ENCODE measurements at places on chromosomes 2 and 18. TPM values are rescaled to one million over a fixed set of nuclear protein-coding genes. Genes with fewer than 3 reads are reported as not detected.

DNA sequence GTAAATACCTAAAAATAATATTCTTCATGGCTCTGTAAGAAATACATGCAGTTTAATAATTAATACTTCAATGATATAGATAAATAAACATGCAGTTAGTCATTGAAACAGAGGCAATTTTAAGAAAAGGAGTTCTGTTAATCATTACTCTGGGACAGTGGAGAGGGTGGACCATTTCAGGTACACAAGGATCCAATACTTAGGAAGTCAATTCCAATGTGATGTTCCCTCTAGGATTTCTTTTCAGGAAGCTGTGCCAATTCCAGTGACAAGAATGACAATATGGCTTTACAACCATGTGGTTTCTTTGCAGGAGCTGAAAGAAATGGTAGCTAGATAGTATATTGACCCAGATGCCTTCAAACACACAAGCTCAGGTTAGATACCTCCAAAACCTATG lies 175.8 kb upstream of the NETO1 start:
- no peak for DNase-seq

- no peak for DNase-seq
Measured at GRCh38 chr2:238774071-238774470, 73.8 kb upstream of the TWIST2 start.

The CSRNP3 gene
- 0.51 TPM for total RNA-seq

The AGXT gene
- not detected for total RNA-seq

DNA sequence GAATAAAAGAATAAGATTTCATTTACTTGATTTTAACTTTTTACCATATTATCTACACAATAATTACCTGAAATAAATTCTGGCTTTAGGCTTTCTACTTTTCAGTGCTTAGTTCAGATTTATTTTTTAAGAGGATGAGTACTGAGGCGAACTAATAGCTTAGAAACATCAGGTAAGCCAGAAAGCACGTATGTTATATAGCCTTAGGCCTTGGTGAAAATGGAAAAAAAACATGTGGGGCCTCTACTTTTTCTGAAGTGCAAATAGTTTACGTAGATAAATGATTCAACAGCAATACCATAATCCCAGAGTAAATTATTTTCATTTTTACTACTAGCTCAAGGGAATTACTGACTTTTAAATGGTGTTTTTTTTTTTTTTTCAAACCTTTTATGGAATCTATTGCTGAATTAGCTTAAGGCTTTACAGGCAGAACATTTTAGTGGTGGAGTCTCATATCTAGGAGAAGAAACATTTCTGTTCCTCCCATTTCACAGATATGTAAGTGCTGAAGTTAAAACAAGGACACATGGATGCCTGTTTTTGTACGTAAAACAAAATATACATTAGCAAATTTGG lies 6.2 kb downstream of the CPS1 start:
- DNase-seq: no peak

- no peak for DNase-seq
Measured at GRCh38 chr18:31592506-31593157, 955 bp downstream of the TTR start.

- DNase-seq: no peak
Measured at GRCh38 chr18:32542221-32542798, 71.6 kb upstream of the GAREM1 start.

The CREG2 gene
- total RNA-seq: 1.4 TPM

The RNF152 gene
- total RNA-seq: 88.8 TPM

- no peak for DNase-seq
Measured at GRCh38 chr18:26911840-26912239, 46.3 kb upstream of the AQP4 start.

DNA sequence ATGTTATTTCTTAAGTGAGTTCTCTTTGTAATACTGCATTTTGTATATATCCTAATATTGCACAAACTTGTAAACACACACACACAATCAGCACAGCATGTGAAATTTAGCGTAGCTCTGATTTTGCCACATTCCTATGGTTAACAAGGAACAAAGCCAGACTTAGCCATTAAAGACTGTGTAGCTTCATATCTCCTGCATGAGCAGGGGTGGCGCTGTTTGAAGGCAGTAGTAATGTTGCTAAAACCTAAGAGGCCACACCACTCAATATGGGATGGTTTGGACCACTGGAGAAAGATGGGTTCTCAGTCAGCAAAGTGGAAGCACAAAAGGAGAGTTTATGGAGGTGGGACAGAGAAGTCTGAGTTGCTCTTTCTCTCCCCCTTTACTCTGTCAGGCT lies 61.1 kb upstream of the RND3 start:
- peak; percentile 23 for DNase-seq

DNA sequence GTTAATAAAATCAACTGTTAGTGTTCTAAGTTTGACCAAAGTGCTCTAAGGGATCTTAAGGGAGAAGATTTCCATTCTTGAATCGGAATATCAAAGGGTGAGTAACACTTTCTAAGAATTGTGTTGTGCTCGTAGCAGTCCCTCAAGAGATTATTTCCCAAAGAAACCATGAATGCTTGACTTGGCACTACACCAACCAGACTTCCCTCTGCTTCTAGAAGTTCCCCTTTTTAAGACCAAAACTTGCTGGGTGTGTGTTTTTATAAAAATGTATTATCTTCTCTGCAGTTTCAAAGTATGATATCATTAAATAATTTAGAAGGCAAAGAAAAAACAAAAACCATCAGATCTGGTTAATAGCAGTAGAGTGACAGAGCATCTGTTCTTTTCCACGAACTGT lies 522.0 kb upstream of the FAM98A start:
- DNase-seq: no peak

The NETO1 gene
- not detected for total RNA-seq

GRCh38 chr2:170745305-170745704 lies 24.9 kb upstream of the ERICH2 start:
- no peak for DNase-seq

DNA sequence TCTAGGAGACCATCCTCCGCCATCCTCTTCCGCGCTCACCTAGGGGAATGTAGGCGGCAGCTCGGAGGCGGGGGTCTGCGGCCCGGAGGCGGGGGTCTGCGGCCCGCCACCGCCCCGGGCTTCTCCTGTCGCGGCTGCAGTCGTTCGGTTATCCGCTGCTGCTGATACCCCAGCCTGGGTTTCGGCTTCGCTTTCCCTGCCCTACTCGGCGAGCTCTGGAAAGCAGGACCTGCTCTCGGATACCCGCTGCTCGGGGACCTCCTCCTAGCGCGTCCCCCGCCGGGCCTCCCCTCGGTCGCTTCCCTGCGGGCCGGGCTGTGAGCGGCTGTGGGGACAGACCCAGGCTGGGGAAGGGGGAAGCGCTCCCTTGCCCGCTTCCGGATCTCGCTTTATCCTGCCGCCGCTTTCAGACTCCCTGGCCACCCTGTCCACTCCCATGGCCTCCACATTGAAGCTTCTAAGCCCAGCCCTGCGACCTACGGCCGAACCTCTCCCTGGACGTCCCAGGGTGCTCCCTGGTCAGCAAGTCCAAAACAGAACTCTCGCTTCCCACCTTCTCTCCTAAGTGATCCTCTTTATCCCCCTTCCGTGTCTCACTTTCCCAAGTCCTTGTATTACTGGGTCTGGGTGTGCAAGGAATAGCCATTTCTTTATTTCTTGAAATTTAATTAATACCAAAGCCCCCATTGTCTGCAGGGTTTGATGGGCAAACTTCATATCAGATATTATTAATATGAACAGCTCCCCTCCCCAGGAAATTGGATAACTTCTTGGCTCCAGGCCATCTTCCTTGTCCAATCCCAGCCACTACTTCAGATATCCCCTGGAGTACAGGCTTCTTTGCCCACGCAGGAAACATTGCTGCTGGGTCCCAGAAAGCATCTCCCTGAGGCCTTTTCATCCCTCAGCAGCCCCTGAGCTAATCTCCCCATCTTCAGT lies 769 bp downstream of the FKBP1B start:
- DNase-seq: peak; percentile 35

GRCh38 chr2:207463433-207463832 lies 66.3 kb upstream of the CREB1 start:
- DNase-seq: no peak

- DNase-seq: peak; percentile 52
Measured at GRCh38 chr2:9422321-9423099, 818 bp downstream of the ITGB1BP1 start.

GRCh38 chr2:45781464-45781811 lies 130.0 kb downstream of the PRKCE start:
- DNase-seq: no peak

- peak; percentile 73 for DNase-seq
Measured at GRCh38 chr2:191051825-191052778, 38.1 kb upstream of the STAT1 start.

The MYCN gene
- total RNA-seq: 19.6 TPM

The PTPRN gene
- not detected for total RNA-seq

DNA sequence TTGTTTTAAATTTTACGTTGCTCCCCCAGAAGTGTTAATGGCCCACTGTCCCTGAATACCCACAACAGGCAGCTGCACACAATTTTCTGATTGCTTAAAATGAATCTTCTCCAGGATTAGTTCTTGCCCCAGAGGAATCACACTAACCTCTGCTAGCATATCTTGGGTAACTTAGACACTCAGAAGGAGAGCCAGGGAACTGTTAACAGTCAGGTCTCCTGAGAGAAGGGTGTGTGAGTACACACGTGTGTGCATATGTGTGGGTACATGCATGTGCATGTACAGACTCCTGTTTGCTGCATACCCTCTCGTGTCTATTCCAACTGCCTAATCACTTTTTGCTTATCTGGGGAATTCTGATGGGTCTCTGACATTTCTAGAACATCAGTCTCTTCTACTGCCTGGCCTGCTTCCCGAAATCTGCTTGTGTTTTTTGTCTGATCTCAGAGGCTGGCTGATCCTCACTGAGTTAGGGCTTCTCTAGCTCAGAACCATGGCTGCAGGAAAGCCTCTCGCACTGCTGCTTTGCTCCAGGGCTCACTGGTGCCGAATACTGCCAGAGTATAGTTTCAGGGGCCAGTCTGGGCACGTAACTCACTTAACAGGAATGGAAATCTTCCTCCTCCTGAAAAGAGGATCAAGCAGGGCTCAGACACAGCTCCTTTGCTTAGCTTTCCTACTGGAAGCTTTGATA lies 62.8 kb downstream of the PRELID3A start:
- no peak for DNase-seq

GRCh38 chr2:159012142-159012541 lies 43.7 kb downstream of the TANC1 start:
- DNase-seq: no peak

The OTOS gene
- not detected for total RNA-seq

GRCh38 chr2:54499661-54500060 lies 43.5 kb downstream of the SPTBN1 start:
- peak; percentile 70 for DNase-seq

The LRPPRC gene
- total RNA-seq: 58.0 TPM

GRCh38 chr18:12747530-12748315 lies 44.9 kb downstream of the PSMG2 start:
- no peak for DNase-seq

Measured in dermis blood vessel endothelial cell (primary cell).